Activated T-helper 1 cell treated with anti-CD3 and anti-CD28 coated beads, Interleukin-2, amount 50 U/mL, for 16 hours (primary cell): ENCODE measurements at places on chromosomes 7 and 10.

DNA sequence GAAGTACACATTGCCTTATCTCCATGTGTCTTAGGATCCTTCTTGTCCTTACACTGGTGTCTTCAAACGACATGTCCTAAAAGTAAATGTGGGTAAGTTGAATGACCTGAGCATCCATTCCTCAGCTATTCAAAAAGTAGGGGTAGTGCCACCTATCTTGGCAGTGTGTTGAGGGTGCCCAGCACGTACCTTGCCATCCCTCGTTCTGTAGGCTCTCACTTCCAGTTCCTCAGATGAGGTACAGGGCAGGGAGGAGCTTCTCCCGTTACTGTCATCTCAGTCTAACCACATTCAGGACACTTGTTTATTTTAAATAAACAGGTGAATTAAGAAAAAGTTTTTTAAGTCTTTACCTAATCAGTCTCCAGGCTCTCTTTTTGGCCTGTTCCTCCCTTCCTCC, 13.0 kb downstream of the BUD23 start:
- DNase-seq: no peak

GRCh38 chr10:131888186-131888604, 12.6 kb upstream of the PPP2R2D start:
- no peak for DNase-seq

- DNase-seq: no peak
Measured at GRCh38 chr7:18829858-18830285, 287.6 kb downstream of the TWIST1 start.

- DNase-seq: no peak
Measured at GRCh38 chr7:77540402-77540822, 3.3 kb downstream of the PTPN12 start.

GRCh38 chr7:141874787-141875186, 33.5 kb upstream of the PRSS37 start:
- no peak for DNase-seq

DNA sequence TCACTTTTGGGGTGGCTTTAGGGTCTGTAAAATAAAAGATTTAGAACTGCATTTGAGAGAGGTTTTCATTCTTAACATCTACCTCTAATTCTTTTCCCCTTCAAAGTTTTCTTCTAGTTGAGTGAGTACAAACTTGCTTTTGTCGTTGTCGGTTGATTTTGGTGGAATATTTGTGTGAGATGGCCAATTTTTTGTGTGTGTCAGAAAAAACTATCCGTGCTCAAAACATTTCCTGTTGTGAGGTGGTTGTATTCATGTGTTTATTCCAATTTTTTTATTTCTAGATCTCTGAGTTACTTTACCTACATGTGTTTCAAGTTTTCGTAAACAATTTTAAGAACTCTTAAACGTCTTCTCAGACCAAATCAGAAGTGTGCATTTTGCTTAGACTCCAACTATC, 1.6 kb downstream of the AHR start:
- DNase-seq: no peak

DNA sequence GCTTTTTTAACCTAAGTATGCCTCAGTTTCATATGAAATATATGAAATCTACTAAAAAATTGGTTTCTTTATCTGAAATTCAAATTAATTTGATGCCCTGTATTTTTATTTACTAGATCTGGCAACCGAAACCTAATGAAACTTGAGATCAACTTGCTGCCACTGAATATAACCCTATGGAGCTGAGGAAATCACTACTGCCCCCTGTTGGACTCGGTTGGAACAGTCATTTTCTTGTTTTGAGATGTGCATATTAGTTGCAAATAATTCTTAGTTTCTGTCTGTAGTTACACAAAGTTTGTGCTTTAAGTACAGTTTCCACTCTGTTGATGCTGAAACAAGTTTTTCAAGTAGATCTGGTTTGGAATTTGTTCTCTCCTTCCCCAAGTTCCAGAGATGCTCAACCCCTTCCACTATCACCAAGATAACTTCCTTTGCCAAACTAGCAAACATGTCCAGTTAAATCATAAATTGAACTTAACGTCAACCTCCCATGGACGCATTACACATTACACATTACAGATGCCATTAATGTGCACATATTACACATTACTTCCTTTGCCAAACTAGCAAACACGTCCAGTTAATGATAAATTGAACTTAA, 22.2 kb upstream of the EXOC4 start:
- DNase-seq: peak; percentile 6

GRCh38 chr10:50326757-50327701, 75.7 kb upstream of the ASAH2 start:
- no peak for DNase-seq

DNA sequence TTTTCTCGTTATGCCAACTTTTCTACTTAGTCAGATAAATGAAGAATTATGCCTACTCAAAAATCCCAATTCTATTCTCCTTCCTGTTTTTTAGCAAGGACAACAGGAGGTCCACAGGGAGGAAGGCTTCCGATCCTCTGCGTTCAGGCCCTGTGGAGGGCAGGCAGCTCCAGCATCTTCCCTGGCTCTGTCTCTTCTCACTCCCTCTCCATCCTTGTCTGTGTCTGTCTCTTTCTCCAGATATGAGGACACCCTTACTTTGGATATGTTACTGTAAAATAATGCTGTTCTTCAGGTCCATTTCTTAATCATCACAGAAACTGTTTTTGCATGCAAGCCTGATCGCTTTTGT, 166.6 kb downstream of the ELMO1 start:
- DNase-seq: no peak

DNA sequence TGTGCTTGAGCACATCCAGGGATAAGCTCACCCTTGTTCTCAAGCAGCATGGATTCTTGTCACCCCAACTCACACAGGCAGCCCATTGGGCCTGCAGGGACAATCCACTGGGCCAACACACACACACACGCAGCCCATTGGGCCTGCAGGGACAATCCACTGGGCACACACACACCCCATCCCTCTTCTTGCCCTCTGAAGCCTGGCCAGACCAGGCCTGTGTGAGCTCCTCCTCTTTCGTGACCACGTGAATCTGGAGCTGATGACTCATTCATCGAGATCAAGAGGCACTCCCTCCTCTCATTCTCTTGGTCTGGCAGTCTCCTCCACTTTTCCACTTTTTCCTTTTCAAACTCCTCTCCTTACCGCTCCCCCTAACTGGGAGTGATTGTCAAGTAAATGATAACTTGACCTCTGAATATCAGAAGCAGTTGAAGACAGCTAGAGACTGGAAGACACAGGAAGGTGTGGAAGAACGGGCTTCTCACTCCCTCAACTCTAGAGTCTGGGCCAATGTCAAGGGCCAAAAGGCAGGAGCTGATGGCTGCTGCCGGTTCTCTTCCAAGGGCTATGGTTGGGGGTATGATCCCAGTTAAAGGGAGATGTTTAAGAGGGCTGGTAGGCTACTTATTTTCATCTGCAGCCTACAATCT, 89.7 kb downstream of the HIPK2 start:
- DNase-seq: no peak
